ENCODE measurements at places on chromosomes 11 and 22. TPM values are rescaled to one million over a fixed set of nuclear protein-coding genes. Genes with fewer than 3 reads are reported as not detected.

The CBX7 gene
- 0.35 TPM for total RNA-seq

The CLDN5 gene
- total RNA-seq, result 0.04 TPM

The RFPL3 gene
- not detected for total RNA-seq

The OR51B5 gene
- total RNA-seq, result 0.28 TPM

The CRYBB3 gene
- total RNA-seq, result not detected

The IGSF22 gene
- total RNA-seq, result 0.08 TPM

The TMEM121B gene
- total RNA-seq, result 1.8 TPM

The SCN3B gene
- 2.1 TPM for total RNA-seq

The B4GALNT4 gene
- not detected for total RNA-seq

The MRPL40 gene
- total RNA-seq, result 55.7 TPM

The DEFB131B gene
- not detected for total RNA-seq

The RAB39A gene
- 5.8 TPM for total RNA-seq

The IL17REL gene
- total RNA-seq, result not detected

The ADAMTS15 gene
- 7.9 TPM for total RNA-seq

The SYCE3 gene
- total RNA-seq, result not detected

The MPEG1 gene
- total RNA-seq, result not detected

The KCTD14 gene
- 0.15 TPM for total RNA-seq
